NK-92 treated with Interleukin-12 subunit alpha and Interleukin-12 subunit beta, amount 100 ng/mL, for 24 hours (cell line): ENCODE measurements at places on chromosomes 7 and 10.

- DNase-seq, result no peak
These were observed 14.4 kb downstream of the POT1 start for GRCh38 chr7:124915242-124915641.

- DNase-seq, result no peak
These were observed 155.6 kb upstream of the AGR3 start for GRCh38 chr7:17037356-17037755.

GRCh38 chr7:156578978-156579430 is 61.6 kb upstream of the RNF32 start:
- DNase-seq, result no peak

- DNase-seq, result no peak
These were observed 4.7 kb upstream of the TMEM72 start for GRCh38 chr10:44906486-44906885.

GRCh38 chr10:14302035-14302434 is 28.7 kb downstream of the FRMD4A start:
- no peak for DNase-seq

DNA sequence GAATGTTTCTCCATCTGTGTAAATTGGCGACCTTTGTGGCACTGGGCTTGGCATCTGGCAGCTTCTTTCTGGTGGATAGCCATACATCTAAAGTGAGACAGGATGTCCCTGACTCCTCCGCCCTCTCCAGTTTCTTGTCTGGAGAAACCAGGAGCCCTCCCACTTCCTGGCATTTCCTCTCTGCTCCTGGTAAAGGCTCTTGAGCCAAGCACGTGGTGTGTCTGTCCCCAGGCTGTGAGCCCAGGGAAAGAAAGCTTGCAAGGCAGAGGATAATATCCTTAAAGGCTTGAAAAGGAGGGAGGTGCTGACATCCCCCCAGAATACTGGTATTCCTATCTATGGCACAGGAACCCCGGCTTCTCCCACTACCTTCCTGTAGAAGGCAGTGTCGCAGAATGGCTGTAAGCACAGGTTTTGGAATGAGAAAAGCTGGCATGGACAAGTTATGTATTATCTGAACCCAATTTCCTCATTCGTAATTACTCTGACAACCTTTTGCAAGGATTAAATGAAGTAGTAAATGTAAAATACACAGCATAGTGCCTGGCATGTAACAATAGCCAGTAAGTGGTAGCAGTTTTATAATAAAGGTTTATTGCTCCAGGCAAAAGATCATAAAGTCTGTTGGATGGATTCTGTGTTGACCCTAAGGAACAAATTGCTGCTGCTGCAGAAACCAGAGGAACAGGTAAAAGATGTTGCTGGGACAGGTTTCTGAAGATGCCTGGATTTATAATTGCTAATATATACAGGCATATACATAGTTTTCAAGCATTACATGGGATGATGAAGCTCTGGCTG is 11.8 kb upstream of the ACSL5 start:
- DNase-seq, result no peak

GRCh38 chr10:60871215-60871614 is 72.8 kb downstream of the RHOBTB1 start:
- no peak for DNase-seq

DNA sequence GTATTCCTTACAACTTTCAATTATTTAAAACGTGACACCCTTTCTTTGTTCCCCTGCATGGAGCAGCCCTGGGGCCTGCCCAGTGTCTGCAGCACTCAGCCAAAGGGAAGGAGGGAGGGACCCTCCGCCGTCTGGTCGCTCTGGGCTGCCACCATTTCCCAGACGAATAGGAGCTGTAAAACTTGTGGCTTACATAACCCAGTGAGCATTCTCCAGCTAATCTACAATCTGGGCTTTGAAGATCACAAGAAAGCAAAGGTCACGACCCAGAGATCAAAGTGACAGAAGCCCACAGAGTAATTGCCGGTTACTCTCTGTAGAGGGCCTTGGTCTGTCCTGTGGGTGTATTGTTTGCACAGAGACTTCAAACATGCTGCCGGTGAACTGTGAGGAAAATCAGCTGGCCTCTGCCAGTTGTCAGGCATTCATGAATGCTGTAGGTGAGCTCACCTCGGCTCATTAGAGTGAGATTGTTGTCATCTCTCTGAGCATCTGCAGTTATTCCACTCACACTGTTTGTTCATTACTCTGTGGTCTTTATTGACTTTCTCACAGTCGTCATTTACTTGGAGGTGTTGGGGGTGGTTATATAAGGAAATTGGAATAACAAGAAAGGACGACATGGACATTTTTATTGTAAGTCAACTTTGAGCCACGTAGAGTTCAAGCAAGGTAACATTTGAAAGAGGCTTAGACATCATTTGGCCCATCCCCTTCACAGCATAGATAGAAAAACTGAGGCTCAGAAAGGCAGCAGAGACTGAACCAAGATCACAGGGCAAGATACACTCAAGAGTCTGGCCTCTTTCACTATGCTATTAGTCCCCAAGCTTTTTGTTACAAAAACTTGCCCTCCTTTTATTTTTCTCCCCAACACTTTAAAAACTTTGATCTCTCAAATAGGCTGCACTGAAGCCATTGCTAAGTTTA is 619.8 kb downstream of the LRMDA start:
- no peak for DNase-seq

- DNase-seq, result no peak
These were observed 68.7 kb upstream of the C10orf120 start for GRCh38 chr10:122768389-122768745.

DNA sequence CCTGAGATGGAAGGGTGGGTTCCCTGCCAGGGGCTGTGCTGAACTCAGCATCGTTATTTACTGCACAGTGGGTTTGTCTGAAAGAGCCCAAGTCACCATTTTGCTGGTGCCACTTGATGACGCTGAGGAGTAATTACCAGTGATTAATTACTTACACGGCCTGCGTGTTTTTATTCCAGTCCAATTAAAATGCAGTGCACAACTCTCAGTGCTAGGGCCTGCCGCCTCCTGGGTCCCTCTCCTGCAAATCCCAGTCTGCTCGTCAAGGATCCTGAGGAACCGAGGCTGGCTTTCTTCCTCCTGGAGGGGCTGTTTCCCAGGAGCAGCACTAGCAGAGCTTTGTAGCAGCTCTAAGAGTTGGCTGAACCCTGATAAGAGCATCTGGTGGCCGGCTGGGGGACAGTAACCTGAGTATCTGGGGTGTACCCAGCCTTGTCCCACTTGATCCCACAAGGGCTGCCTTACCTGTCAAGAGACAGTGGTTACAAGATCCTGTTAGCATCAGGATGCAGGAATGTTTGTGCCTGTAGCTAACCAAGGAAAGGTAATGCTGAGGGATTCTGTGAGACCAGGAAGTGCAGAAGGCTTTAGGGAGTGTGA is 45.1 kb upstream of the LRRC4 start:
- DNase-seq, result no peak

- no peak for DNase-seq
These were observed 23.9 kb upstream of the PLPP4 start for GRCh38 chr10:120433141-120433540.

DNA sequence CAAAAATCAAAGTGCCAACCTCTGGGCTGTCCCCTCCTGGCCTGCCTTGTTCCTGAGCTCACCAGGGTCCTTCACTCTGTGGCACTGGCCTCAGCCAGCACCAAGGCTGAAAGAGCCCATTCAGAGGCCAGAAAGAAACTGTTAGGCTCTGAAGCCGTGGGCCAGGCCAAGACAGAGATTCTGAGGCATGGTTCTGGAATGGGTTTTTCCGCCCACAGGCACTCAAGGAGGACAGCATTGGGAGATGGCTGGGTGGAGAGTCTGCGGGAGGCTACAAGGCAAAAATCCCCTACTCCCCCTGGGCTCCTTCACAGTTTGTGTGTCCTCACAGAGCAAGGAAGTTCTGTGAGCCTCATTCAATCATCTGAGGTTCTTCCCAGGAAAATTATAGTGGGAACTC is 31.7 kb downstream of the GRIFIN start:
- no peak for DNase-seq

DNA sequence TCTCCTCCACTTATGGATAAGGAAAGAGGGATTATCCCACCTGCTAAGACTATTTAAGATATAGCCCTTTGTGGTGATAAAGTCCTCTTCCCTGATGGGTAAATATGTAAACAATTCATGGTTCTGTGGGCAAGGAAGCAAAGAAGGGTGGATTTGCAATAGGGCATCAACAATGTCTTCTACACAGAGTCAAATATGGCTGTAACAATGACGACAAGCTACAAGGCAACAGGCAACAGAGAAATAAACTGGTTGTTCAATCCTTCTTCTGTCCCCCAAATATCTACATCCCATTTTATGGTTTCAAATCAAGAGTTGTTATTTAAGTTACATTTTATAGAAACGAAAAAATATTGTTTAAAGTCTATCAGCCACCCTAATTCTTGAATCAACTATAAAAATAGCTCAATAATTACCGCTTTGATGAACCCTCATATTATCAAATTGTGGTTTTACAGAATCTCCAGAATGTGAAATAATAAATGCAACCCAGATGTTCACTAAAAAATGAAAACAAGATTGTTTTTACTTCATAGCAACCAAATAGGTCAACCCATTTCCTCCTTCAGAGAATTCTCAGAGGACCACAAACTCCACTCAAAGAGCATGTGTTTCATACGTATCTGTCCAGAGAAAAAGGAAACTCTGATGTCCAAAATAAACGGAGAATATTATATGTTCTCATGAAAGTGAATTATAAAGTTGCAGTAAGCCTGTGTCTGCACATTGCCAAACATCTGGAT is 13.8 kb downstream of the CYTH3 start:
- DNase-seq, result no peak

- DNase-seq, result no peak
These were observed 12.3 kb upstream of the IMPDH1 start for GRCh38 chr7:128422037-128422436.

DNA sequence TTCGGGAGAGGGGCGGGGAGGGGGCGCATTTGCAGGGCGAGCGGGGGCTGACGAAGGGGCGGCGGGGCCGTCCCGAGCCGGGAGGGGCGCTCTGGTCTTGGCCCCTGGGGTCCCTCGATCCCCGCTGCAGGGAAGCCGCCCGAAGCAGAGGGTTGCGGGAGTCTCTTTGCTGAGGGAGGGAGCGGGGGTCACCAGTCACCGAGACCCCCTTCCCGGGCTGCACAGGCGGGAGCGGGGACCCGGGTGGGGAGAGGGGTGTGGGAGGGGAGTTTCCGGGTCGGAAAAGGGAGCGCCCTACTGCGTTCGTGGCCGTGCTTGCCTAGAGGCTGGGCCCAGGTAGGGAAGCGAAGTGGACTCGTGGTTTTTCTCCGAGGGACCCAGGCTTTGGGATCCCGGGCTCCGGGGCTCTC is 422 bp downstream of the AP1S1 start:
- DNase-seq, result no peak

DNA sequence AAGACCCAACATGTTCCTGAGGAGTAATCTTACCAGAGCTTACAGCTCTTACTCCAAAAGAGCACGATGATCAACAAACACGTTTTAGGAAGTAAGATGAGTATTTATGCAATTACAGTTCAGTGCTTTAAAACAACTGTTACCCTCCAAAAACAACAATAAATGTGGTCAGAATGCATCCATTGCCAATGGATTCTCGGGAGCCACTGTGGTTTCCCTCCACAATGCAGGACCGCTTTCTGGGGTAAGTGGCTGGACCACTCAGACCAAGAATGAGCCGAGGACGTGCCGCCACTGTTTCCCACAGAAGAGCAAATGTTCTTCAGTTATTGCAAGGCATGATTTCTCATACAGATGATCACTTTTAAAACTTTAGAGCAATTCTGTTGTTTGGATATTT is 232.3 kb upstream of the MKLN1 start:
- no peak for DNase-seq

- no peak for DNase-seq
These were observed 61.3 kb downstream of the GFRA1 start for GRCh38 chr10:116211682-116212081.

GRCh38 chr7:87581723-87582122 is 19.0 kb downstream of the ABCB1 start:
- no peak for DNase-seq

GRCh38 chr7:8490391-8491045 is 57.1 kb downstream of the NXPH1 start:
- no peak for DNase-seq

DNA sequence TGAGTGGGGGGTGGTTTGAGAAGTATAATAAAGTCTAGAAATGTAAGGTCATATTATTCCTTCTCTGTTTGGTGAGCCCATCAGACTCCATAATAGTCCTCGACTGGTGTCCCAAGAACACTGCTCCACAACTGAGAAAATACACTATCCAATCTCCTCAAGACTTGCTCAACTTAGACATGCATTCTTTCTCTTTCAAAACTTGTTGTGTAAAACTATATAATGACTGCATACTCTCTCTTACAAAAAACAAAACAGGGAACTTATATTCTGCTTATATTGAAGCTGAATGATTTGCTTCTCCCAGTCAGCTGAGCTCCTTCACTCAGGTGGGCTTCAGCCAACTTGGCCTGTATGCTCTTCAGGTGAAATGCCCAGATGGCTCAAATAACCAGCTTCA is 204.7 kb downstream of the ZNF365 start:
- DNase-seq, result no peak

GRCh38 chr7:104264285-104264684 is 56.5 kb upstream of the ORC5 start:
- no peak for DNase-seq

- no peak for DNase-seq
These were observed 233.5 kb downstream of the XPNPEP1 start for GRCh38 chr10:109689785-109690184.

GRCh38 chr10:95276367-95277200 is 14.2 kb downstream of the PDLIM1 start:
- DNase-seq, result no peak

GRCh38 chr7:68576366-68576765 is 1021.9 kb upstream of the AUTS2 start:
- DNase-seq, result no peak

DNA sequence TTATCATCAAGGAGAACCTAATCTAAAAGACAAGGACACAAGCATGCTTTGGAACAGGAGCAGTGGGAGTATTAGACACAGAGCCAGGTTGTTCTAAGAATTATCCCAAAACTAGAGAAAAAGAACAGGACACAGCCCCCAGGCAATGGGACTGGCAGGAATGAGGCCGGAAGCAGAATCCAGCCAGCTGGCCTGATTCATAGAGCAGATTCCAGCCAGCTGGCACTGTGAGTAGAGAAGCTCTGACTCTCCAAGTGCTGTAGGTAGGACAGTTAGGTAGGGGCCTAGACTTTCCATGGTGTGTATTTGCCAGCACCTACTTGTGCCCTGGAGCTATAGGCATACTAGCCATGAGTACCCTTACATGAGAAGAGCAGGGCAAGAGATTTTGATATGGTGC is 13.3 kb upstream of the RAB18 start:
- DNase-seq, result no peak

DNA sequence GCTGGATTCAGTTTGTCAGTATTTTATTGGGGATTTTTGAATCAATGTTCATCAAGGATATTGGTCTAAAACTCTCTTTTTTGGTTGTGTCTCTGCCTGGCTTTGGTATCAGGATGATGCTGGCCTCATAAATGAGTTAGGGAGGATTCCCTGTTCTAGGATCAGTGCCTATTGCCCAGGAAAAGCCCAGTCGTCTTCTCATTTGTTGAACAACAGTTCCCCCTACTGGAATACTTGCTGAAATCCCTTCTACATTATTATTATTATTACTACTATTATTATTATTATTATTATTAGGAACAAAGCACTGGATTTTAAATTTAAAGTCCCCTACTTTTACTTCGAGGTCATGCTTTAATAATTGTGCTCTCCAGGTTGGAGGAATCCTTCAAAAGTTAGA is 528.9 kb downstream of the MAGI2 start:
- no peak for DNase-seq
